ENCODE measurements at places on chromosomes 5 and 9.

GRCh38 chr5:98827161-98827560 is 53.7 kb downstream of the RGMB start:
- DNase-seq: no peak

- DNase-seq: no peak
Observed at GRCh38 chr9:129390541-129390940, 212.5 kb upstream of the IER5L start.

DNA sequence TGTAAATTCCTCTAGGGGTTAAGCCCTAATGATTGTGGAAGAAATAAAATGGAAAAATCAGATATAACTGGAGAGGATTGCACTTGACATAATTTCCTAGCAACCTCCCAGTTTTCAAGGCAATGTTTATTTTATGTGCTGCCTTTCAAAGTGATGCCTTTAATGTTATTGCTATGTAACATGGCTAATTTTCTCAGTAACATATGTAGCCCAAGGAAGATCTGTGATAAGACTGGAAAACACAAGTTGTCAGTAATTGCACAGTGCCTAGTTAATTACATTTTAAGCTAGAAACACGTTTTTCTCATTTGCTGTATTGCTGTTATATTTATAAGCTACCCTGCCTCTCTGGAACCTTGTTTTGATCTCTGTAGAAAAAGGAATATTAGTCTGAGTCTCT is 49.2 kb upstream of the KCNN2 start:
- DNase-seq: no peak

- DNase-seq: no peak
Observed at GRCh38 chr9:97425973-97426336, 14.1 kb downstream of the TDRD7 start.

DNA sequence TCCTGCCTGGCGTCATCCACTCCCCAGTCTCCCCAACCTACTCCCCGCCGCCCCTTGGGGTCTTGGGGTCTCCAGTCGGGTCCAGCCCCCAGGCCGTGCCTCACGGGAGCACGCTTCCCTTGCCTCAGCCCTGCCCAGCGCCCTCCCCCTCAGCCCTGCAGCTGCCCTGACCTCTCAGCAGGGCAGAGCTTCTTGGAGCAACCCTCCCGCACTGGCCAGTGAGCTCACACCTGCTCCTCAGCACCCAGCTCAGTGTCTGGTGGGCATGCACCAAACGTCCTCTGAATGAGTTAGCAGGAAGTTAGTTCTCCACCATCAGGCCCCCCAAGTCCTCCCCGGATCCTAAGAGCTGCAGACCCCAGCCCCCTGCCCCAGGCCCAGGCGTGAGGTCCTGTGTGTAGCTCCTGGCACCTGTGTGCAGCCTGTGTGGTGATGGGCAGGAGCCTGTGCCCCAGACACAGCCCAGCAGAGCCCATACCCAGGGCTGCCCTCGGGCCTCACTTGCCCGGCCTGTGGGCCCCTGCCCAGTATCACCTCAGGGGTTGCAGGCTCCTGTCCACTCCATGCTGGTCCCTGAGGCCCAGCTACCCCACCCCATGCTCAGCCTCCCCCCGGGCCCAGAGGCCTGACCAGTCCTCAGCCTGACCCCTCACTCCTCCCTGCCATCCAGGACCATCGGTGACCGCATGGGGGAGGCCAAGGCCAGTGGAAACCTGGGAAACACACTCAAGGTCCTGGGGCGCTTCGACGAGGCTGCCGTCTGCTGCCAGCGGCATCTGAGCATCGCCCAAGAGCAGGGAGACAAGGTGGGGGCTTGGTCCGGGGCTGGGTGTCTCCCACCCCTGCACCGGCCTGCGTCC is 8.2 kb downstream of the GPSM1 start:
- DNase-seq: no peak

Measured in NCI-H1417 treated with DMSO at 0.1 percent for 48 hours (cell line).